ENCODE measurements at places on chromosomes 2 and 18.

DNA sequence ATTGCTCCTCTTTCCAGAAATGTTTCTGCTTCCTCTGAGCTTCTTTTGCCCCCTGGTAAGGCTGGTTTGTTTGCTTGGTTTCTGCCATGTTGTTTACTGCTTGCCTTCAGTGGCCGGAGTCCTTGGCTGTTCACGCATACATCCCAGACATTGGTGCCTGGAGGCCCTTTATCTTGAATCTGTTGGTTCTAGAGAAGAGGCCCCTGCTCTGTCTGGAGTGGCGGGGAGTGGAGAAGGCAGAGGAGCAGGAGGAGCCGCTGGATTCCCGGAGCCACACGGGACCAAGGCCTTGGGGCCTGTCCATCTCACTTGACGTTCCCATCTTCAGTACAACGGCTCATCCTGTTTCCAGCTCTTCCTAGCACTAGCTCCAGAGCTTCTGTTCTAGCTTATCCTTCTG lies 77.2 kb upstream of the PXDN start:
- peak; percentile 56 for DNase-seq

DNA sequence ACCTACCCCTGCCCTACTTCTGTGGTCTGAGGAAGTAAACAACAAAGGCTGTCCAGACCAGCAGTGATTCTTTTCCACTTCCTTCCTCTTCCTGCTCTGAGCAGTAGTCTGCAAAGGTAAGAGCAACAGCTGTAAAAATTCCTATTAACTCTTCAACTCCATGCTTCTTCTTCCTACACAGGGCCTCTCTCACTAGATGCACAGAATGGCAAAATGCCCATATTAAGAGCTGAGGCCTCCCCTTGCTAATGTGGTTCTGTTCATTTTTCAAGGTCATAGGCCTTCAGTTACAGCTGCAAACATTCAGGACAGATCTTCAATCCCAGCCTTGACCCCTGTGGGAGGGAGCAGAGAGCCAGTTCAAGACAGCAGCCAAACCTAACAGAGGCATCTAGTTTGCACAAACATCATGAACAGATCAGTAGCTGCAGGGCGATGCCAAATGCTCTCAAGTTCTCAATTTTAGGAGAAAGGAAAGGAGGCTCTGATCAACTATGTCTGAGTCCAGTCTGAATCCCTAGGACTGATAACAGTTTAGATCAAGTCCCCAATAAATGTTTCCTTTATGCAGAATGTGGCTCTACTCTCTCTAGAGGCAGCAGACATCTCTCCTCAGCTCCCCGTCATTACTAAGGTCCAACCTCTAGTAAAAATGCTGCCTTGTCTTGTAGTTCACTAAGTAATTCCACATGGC lies 20.9 kb downstream of the SLC40A1 start:
- no peak for DNase-seq

DNA sequence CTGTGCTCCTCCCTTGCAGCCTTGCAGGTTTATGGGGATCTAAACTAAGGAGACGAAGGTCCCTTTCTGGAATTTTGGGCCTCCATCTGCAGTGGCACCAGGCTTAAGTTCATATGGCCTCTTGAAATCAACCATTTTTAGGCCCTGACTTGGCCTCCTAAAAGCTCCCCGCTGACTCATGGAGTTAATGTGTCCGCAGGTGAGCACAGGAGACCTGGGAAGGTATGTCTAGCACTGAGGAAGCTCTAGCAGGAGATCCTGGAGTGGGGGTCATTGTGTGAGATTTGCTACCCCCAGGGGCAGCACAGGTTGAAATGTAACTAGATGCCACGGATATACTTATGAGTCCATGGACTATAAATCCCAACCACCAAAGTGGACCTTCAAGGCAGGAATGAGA lies 95.9 kb upstream of the CELF4 start:
- DNase-seq, result no peak

- no peak for DNase-seq
Measured at GRCh38 chr2:230124235-230124634, 55.5 kb upstream of the SLC16A14 start.

DNA sequence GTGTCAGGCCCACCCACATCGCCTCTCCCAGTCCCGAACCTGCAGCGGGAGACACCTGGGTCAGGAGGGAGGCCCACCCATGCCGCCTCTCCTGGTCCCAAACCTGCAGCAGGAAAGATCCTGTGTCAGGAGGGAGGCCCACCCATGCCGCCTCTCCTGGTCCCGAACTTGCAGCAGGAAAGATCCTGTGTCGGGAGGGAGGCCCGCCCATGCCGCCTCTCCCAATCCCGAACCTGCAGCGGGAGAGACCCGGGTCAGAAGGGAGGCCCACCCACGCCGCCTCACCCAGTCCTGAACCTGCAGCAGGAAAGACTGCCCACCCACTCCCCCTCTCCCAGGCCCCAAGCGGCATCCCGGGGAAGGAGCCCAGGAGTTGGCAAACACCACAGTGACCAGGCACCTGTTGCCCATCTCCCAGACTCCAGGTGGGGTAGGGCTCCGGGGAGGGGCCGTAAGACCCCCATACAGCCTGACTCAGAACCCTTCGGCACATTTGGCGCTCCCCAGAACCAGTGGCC lies 7.8 kb downstream of the SLC66A2 start:
- no peak for DNase-seq

GRCh38 chr2:65788556-65788955 lies 356.2 kb upstream of the SPRED2 start:
- no peak for DNase-seq

DNA sequence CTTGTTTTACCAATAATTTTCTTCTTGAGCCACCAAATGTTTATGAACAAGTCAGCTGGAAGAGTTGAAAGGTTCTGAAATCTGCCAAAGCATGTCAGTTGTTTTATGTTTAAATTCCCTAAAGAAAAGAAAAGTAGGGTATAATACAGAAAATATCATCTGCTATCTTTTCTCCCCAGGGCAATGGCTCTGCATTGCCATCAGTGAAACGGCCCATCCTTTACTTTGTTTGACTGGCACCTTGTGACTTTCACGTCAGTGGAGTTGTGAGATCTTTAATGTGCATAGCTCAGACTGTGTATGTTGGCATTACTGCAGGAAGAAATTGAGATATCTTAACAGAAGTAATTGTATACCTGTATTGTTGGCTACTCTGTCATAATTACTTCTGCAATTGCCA lies 239.9 kb downstream of the THSD7B start:
- no peak for DNase-seq

GRCh38 chr2:40367032-40367431 lies 84.9 kb downstream of the SLC8A1 start:
- no peak for DNase-seq

GRCh38 chr2:62267696-62268095 lies 71.8 kb downstream of the B3GNT2 start:
- DNase-seq, result no peak

Measured in ELF-1 (cell line).